ENCODE measurements at places on chromosomes 7 and 10.

DNA sequence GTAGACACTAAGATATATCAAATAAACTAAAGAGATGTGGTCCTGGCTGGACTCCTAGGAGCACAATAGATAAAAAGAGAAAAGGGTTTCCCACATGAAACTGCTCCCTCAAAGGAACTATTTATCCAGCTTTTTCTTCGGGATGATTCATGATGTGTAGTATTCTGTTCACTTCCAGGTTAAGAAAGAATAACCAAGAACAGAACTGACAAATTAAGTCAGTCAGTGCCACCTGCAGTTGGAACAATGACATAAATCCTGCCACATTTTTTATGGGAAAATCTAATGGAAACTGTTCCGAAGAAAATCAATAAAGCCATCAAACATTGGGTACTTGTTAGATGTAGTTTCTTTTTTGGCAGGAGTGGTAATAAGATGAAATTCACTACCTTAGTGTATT is 87.1 kb downstream of the POLR1F start:
- H3K4me1 ChIP-seq, result no peaks in the 10 kb centered on the region
- H3K36me3 ChIP-seq, result no peaks in the 10 kb centered on the region
- H3K4me3 ChIP-seq, result no peak overlapping the region
- no peak for DNase-seq
- no peaks in the 10 kb centered on the region for H3K27me3 ChIP-seq
- H3K27ac ChIP-seq, result no peak overlapping the region

DNA sequence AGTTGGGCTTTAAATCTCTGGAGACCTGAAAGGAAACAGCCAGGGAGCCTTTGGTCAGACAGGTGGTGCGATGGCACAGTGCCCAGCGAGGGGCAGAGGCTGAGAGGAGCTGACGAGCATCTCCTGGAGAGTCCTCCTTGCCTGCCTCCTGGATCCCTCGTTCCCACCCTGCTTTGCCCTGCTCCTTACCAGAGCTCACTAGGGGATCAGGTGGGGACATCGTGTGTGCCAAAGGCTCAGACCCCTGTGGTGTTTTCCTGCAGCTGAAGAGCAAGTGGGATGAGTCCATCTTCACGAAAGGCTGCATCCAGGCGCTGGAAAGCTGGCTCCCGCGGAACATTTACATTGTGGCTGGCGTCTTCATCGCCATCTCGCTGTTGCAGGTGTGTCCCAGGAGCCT is 21.8 kb upstream of the SH2D4B start:
- no peaks in the 10 kb centered on the region for H3K4me1 ChIP-seq
- no peak overlapping the region for H3K4me3 ChIP-seq
- no peaks in the 10 kb centered on the region for H3K27me3 ChIP-seq
- peaks cover 100% of the 10 kb centered on the region for H3K36me3 ChIP-seq
- no peak overlapping the region for H3K27ac ChIP-seq

DNA sequence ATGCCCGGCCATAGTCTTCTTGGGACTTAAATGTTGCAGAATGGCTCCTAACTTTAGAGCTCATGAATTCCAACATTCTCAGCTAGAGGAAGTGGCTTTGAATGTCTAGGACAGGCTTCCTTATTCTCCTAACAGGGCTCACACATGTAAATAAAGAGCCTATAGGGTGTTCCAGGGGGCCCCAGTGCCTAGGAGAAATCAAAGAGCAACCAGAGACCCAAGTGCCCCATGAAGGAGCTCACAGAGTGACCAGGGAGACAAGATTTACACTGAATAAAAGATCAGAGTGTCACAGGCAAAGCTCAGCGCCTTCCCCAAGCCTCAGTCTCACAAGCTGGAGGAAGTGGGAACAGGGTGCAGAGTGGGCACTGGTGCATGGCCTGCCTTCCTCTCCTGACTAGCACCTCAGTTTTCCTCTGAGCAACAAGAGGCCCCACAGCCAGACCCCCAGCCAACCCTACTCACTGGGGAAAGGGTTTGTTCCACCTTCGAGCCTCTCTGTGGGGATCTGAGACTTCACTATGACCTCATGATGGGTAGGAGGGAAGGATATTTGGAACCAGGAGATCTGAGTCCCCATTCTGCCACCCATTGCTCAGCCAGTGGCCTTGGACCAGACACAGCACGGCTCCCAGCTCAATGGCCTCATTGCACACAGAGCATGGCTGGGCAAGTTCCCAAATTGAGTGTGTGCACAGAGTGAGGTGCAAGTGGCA is 16.0 kb downstream of the TMEM273 start:
- H3K27me3 ChIP-seq, result no peaks in the 10 kb centered on the region
- H3K27ac ChIP-seq, result no peak overlapping the region
- H3K36me3 ChIP-seq, result no peaks in the 10 kb centered on the region
- no peaks in the 10 kb centered on the region for H3K4me1 ChIP-seq

DNA sequence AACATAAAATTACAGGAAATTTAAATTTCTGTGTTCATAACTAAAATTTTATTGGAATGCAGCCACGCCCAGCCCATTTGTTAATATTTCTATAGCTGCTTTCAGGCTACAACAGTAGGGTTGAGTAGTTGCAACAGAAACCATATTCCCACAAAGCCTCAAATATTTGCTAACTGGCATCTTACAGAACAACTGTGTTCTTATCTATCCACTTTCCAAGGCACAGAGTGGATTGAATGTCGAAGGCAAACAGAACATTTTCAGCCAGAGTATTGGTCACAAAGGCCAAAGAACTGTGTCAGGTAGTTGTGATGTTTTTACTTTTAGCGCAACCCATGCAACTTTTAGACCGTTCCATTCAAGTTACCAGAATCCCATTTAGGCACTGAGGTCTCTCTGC is 51.1 kb upstream of the OPN4 start:
- H3K27me3 ChIP-seq, result no peaks in the 10 kb centered on the region
- H3K36me3 ChIP-seq, result no peaks in the 10 kb centered on the region
- H3K27ac ChIP-seq, result peak overlapping the region; percentile 16
- peak; percentile 38 for DNase-seq
- no peak overlapping the region for H3K4me3 ChIP-seq

DNA sequence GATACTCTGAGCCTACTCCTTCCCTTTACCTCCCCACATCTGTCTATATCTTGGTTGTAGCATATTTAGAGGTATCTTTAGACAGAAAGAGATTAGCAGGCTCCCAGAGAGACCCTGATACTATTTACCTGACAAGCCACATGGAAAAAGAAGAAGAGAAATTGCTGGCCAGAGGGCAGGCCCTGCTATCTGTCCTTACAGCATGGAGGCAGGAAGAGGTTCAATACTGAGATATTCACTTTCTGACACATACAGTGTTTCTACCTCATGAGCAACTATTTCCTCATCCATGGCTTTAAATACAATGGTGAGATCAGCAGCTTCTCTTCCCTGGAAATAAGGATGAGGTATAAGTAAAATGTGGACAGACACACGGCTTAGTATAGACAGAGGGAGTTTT is 33.9 kb upstream of the TSPAN13 start:
- H3K36me3 ChIP-seq, result no peaks in the 10 kb centered on the region
- no peaks in the 10 kb centered on the region for H3K4me1 ChIP-seq
- DNase-seq, result no peak
